Stimulated activated CD4-positive, alpha-beta T cell treated with anti-CD3 and anti-CD28 coated beads, Interleukin-15, amount 100 ng/mL, for 1 hour (primary cell): ENCODE measurements at places on chromosomes 6 and 20.

DNA sequence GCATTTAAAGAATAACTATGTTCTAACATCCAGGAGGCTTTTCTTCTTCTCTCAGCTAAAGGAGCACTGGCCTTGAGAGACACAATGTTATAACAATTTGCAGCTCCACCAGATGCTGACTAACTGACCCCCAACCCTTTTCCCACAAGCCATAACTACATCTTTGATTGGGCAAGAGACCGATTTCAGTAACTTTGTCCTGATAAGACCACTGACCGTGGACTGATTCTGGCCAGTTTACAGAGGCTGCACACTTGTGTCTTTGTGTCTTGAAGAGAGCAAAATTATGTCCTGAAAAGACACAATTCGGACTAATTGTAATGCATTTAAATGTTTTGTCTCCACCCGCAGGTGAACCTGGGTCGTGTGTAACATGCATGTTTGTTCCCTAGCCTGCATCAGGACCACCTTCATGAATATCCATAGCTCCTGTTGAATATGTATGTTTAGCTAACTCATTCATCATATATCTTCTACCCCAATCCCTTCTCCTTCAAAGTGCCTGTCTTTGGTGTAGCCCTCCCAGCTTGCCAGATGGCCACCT is 22.3 kb downstream of the ABRACL start:
- DNase-seq = no peak

- DNase-seq = no peak
Observed at GRCh38 chr20:47274401-47275108, 81.9 kb downstream of the ZMYND8 start.

GRCh38 chr6:85772641-85773040 is 130.0 kb upstream of the SYNCRIP start:
- DNase-seq = no peak

- no peak for DNase-seq
Observed at GRCh38 chr6:165971202-165971601, 196.4 kb downstream of the TBXT start.

DNA sequence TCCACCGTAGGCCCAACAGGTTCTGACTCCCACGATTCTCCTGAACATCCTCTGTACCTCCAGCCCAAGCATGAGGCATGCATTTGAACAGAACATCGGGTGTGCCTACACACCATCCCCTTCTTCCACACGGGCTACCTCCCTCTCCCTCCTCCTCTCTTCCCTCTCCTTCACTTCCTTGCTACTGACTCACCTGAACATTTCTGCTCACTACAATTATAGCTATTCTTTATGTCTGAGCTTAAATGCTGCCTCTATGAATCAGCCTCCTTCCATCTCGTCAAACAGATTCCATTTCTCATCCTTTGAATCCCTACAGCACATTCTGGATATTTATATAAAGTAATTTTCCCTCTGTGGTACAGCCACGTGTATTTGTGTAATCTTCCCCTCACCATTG is 71.4 kb upstream of the MYLIP start:
- DNase-seq = no peak

DNA sequence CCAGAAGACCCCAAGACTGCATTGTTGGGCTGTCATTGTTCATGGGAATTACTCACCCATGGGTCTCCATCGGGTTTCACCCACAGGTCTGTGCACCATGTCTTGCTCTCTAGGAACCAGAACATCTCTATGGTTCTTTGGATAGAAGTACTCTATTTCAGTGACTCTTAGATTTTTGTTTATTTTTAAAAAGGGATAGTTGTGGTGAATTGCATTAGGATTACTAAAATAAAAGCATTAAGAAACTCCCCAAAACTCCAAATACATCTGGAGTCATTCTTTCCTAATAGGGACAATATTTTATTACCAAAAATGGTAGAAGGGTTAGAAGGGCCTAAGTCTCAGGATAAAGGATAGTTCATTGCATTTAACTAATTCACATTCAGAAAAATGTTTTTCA is 166.9 kb upstream of the TNFAIP3 start:
- no peak for DNase-seq

DNA sequence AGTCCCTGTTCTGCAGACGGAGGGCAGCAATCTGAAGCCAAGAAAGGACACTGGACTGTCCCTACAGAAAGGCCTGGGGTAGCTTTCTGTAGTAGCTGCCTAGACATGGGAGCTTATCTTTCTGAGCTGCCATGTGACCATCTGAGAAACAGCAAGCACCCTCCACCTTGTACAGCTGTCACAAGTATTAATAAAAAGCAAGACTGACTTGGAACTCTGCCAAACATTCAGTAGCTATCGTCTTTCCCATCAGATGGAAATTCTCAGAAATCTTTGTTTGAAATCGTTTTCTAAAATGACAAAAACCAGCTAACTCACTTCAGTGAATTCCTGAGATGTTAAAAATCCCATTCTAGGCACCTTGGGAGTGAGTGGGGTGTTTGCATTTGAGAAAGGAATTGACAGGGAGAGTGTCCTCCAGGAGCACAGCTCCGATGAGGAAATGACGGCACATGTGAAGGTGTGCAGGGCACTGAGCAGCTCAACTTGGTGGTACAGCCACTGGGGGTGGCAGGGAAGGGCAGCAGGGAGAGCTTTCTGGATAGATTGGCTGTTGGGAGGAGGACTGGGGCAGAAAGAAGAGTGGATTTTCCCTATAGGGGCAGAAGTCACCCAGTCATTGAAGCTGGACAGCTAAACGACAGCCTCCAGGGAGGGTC is 24.5 kb downstream of the ACSS1 start:
- no peak for DNase-seq

GRCh38 chr20:48782053-48782452 is 45.7 kb downstream of the PREX1 start:
- no peak for DNase-seq
